ENCODE measurements at places on chromosomes 2 and 18. TPM values are rescaled to one million over a fixed set of nuclear protein-coding genes. Genes with fewer than 3 reads are reported as not detected.

DNA sequence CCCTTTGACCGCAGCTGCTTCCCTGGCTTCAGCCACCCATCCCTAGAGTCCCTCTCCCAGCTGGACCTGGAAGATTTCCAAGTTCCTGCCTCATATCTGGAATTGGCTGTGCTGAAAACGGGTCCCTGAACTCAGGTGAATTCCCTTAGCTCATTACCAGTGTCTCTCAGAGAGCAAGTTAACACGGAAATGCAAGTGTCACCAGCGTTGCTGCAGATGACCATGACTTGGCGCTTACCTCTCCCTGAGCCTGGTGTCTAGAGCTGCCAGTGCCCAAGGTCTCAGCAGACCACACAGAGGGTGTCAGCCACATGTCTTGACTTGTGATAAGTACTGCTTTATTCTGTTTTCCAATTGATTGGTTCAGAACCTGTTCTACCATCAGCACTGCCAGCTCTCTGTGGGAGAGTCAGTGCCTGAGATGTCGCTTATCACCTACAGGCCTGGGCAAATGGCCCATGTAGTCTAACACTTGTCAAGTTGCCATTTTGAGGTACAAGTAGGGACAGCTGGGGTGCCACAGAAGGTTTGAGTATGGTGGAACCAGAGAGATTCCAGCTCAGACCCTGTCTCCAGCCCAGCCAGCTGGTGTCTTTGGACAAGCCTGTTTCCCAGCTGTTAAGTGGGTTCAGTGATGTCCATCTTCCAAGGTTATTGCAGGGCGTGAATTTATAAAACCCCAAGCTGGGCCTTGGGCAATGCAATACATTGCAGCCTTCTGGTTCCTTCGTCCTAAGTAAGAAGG, 48.7 kb downstream of the LYPD1 start:
- H3K27ac ChIP-seq = no peak overlapping the region
- no peaks in the 10 kb centered on the region for H3K4me1 ChIP-seq
- DNase-seq = no peak
- no peaks in the 10 kb centered on the region for H3K27me3 ChIP-seq
- H3K4me3 ChIP-seq = no peak overlapping the region
- no peaks in the 10 kb centered on the region for H3K36me3 ChIP-seq

DNA sequence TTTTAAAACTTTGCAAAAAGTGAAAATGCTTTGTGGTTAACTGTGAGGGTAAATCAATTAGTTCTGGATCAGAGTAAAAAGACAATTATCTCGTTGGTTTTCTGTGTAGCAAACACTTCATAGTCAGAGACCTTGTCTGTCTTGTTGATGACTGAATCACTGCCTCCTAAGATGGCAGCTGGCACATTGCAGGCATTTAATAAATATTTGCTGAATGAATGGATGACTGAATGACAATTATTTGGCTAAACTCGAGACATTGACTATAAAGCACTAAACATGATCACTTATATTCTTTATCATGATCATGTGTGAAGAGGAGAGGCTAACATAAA, 96.2 kb downstream of the MAIP1 start:
- H3K27ac ChIP-seq = no peak overlapping the region
- no peaks in the 10 kb centered on the region for H3K36me3 ChIP-seq
- no peak overlapping the region for H3K4me3 ChIP-seq
- no peaks in the 10 kb centered on the region for H3K27me3 ChIP-seq
- no peak for DNase-seq

Gene CFAP221
- 3.5 TPM for total RNA-seq

- no peaks in the 10 kb centered on the region for H3K36me3 ChIP-seq
- no peaks in the 10 kb centered on the region for H3K4me1 ChIP-seq
- H3K4me3 ChIP-seq = no peak overlapping the region
Measured at GRCh38 chr18:76258209-76258608, 236.8 kb downstream of the ZNF516 start.

Gene ABCB11
- 0.54 TPM for total RNA-seq

DNA sequence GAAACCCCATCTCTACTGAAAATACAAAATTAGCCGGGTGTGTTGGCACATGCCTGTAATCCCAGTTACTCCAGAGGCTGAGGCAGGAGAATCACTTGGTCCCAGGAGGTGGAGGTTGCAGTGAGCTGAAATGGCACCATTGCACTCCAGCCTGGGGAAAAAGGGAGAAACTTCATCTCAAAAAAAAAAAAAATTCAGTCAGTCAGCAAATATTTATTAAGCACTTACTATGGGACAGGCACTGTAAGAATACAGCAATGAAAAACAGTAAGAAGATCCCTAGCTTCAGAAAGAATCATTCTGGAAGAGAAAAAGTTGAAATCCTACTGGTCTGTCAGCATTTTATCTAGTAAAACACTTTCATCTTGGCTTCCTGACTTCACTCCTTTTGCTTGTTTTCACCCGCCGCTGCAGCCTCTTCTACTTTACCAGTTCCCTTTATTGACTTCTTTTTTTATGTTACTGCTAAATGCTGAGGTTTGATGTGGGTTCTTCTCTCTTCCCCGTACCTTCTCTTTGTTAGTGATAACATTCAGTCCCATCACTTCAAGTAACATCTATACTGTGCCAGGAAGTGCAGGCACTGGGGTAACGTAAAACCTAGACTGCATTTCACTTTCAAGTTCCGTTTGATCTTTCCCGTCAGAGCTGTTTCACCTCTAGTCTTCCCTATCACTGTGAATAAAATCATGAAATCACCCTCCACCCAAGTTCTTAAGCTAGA, 10.8 kb upstream of the TAF4B start:
- H3K4me3 ChIP-seq = no peak overlapping the region
- no peaks in the 10 kb centered on the region for H3K4me1 ChIP-seq
- no peaks in the 10 kb centered on the region for H3K36me3 ChIP-seq
- peak; percentile 77 for DNase-seq
- H3K27ac ChIP-seq = no peak overlapping the region

GRCh38 chr2:69212238-69213028, 174.6 kb downstream of the GFPT1 start:
- no peaks in the 10 kb centered on the region for H3K27me3 ChIP-seq
- H3K27ac ChIP-seq = no peak overlapping the region
- no peaks in the 10 kb centered on the region for H3K4me1 ChIP-seq
- no peaks in the 10 kb centered on the region for H3K36me3 ChIP-seq

DNA sequence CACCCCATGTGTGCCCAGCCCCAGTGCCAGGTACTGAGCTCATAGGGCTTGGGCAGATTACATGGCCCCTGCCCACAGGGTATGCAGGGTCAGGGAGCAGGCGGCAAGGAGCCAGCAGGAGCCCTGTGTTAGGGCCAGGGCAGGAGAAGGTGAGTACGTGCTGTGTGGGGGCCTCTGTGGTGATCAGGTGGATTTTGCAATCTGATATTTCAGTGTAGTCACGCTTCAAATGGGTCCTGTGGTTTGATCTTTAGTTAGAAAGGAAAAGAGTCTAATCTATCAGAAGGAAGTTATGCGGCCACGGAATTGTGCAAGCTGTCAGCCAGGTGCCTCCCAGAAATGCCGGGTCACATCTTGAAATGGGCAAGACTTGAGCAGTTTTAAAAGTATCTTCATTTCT, 13.9 kb downstream of the UBE2F start:
- H3K27ac ChIP-seq = no peak overlapping the region
- peaks cover 13% of the 10 kb centered on the region for H3K36me3 ChIP-seq
- H3K4me1 ChIP-seq = no peaks in the 10 kb centered on the region
- peak; percentile 11 for DNase-seq

DNA sequence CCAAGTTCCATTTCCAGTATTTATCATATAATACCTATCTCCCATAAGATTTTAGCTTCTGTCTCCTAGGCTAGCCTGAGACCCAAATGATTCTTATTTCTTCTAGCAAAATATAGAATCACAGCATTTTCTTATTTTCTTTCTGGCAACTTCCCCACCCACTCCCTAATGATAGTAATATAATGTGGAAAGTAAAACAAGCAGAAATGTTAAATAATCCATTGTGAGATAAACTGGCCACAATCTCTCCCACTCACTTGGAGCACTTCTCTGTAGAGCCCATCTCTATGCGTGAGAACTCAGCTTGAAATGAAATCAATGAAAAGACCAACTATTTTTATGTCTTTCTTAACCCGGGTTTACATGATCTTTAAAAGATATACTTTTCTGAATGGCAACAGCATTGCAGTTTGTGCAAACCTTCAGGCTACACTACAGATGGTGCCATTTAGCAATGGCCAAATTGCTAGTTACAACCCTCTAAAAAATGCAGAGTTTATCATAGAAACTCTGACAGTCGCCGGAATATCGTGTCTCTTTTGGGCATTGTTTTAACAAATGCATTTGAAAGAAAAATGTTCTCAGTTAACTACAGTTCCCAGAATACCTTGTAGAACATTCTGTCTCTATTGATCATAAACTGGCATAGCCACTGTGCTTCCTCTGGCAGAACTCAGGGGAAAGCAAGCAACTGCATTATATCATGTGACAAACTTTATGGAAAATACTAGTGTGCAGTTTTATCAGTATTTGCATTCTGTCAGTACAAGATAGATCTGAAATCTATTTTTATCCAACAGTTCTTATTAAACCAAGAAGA, 1407.4 kb upstream of the ZEB2 start:
- H3K27ac ChIP-seq = no peak overlapping the region
- no peaks in the 10 kb centered on the region for H3K4me1 ChIP-seq
- no peak for DNase-seq
- H3K4me3 ChIP-seq = no peak overlapping the region

Gene INPP5D
- 33.9 TPM for total RNA-seq

Gene CRYGD
- total RNA-seq = not detected

DNA sequence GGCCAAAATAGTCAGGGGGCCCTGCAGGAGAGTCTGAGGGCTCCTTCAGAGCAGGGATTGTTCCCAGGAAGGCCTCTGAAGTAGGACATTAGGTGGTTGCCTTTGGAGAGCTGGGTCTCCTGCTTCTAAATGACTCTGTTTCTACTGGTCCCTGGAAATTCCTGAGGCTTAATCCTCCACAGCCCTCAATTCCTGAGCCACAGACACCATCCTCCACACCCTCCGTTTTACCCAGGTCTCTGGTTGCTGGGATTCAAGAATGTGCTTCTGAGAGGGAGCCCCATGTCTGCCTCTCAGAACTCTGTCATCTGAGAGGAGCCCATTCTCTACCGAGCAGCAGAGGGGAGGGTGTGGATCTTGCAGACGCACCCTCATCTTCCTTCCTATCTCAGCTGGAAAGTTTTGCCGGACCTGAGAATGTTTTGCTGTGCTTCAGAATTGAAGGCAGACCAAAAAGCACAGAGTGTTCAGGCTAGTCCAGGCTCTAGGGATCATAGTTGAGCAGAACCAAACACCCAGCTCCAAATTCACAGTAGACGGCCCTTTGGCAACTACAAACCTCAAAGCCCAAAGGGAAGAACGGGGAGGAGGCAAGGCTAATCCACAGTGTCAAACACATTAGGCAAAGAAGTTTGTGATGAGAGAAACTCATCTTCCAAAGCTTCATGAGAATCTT, 8.1 kb downstream of the VIT start:
- no peak for DNase-seq
- no peak overlapping the region for H3K4me3 ChIP-seq
- no peaks in the 10 kb centered on the region for H3K27me3 ChIP-seq

DNA sequence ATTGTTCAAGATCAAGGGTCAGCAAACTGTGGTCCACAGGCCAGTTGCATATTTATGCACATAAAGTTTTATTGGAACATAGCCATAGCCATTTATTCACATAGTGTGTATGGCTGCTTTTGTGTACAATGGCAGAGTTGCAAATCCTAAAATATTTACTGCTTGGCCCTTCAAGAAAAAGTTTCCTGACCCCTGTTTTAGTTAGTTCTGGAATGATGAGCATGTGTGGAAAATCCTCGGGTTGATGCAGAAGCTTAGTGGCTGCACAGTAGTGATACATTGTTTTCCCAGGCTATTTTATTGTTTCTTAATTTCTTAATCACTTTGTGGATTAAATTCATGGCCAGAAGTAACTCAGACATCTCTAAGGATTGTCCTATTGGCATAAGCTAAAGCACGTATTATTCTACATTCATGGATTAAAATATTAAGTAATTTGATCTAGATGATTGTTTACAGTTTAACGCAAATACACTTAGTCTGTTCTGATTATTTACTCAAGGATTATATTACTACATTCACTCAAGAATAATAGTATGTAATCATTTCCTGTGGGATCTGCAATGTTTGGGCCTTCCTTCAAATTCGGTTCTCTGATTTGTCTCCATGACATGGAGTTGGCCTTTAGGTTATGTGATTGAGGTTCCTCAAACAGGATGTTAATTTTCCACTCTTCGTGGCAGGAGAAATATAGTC, 165.5 kb downstream of the TMEM247 start:
- H3K4me1 ChIP-seq = no peaks in the 10 kb centered on the region
- H3K36me3 ChIP-seq = no peaks in the 10 kb centered on the region
- no peaks in the 10 kb centered on the region for H3K27me3 ChIP-seq

GRCh38 chr2:149877074-149877473, 289.5 kb upstream of the MMADHC start:
- no peaks in the 10 kb centered on the region for H3K36me3 ChIP-seq
- H3K27me3 ChIP-seq = no peaks in the 10 kb centered on the region
- H3K4me1 ChIP-seq = no peaks in the 10 kb centered on the region
- no peak overlapping the region for H3K27ac ChIP-seq
- DNase-seq = no peak
- H3K4me3 ChIP-seq = no peak overlapping the region

- H3K27ac ChIP-seq = no peak overlapping the region
- no peaks in the 10 kb centered on the region for H3K4me1 ChIP-seq
- no peaks in the 10 kb centered on the region for H3K27me3 ChIP-seq
- H3K36me3 ChIP-seq = no peaks in the 10 kb centered on the region
- H3K4me3 ChIP-seq = no peak overlapping the region
- DNase-seq = no peak
Measured at GRCh38 chr2:167212014-167212648, 323.9 kb downstream of the XIRP2 start.

Gene SLC9A2
- total RNA-seq = 19.8 TPM

DNA sequence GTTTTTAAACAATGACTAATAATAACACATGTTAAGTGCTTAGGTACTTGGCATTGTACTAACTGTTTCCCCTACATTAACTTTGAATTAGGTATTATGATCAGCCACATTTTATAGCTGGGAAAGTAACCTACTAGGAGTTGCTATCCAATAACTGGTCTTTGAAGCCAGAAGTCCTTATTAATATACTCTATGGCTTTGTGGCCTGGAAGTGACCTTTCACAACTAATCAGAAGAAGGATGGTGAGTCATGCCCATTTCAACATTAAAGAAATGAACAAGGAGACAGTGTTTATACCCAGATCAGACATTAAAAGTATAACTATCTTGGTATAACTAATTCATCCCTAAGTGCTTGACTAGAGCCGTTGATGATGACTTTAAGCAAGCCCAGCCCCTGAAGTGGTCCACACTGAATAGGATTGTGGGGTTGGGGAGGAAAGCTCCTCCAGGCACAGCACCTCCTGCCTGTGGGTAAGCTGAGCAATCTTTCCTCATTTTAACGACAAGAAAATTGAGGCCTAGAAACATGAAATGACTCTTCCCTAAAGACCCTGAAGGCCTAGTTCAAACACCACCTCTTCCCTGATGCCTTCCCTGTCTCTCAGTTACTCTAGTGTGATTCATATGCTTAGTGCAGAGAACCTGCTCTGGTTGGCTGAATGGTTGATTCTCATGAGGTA, 71.6 kb upstream of the RFX8 start:
- H3K36me3 ChIP-seq = no peaks in the 10 kb centered on the region
- no peak overlapping the region for H3K27ac ChIP-seq
- H3K4me3 ChIP-seq = no peak overlapping the region
- no peak for DNase-seq
- no peaks in the 10 kb centered on the region for H3K4me1 ChIP-seq

- no peak overlapping the region for H3K4me3 ChIP-seq
- no peak for DNase-seq
- no peaks in the 10 kb centered on the region for H3K27me3 ChIP-seq
Measured at GRCh38 chr2:175048275-175048674, 43.1 kb upstream of the CHN1 start.

Gene SLC8A1
- total RNA-seq = 51.2 TPM

- H3K27ac ChIP-seq = no peak overlapping the region
- DNase-seq = no peak
- H3K4me3 ChIP-seq = no peak overlapping the region
Measured at GRCh38 chr2:210428393-210429179, 48.0 kb downstream of the LANCL1 start.

- no peaks in the 10 kb centered on the region for H3K27me3 ChIP-seq
- H3K4me3 ChIP-seq = no peak overlapping the region
Measured at GRCh38 chr18:76370201-76370600, 124.8 kb downstream of the ZNF516 start.
